CD8-positive, alpha-beta memory T cell (primary cell): ENCODE measurements at places on chromosomes 2 and 18. TPM values are rescaled to one million over a fixed set of nuclear protein-coding genes. Genes with fewer than 3 reads are reported as not detected.

- no peak for DNase-seq
Measured at GRCh38 chr18:13635046-13635445, 91.3 kb downstream of the FAM210A start.

- DNase-seq: no peak
Measured at GRCh38 chr2:63049211-63049969, 1.2 kb upstream of the OTX1 start.

DNA sequence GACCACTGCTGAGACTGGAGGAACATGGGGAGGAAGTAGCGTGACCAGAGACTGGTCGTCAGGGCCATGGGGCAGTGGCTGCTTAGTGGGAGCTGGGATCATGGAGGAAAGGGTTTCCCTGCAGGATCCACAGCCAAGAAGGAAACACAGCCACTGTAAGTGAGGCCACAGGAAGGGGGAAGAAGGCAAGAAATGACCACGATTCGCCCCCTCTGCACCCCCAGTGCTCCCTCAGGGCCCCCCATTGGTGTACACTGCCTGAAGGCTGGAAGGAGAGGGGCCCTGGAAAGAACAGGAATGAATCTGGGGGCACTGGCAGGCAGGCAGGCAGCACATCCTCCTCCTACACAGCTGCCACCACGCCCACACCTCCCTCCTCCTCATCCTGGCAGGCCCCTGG is 62.5 kb upstream of the RMDN2 start:
- DNase-seq: no peak

DNA sequence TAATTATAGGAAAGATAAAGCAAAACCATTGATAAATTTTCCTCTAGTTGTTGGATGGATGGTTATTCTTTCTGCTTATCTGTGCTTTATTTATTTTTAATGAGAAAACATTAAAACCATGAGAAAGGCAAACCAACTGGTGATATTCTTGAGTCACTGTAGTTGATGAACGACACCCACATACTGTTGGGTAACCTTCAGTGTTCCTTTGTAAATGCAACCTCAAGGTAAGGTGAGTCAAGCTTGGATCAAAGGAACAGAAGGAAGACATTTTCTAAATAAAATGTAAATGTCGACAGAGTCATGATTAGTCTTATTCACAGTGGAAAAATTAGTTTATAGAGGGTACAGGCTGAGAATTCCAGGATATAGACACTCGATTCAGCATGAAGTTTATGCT is 12.7 kb downstream of the ABCB11 start:
- no peak for DNase-seq

- DNase-seq: no peak
Measured at GRCh38 chr18:69444221-69444620, 43.5 kb downstream of the DOK6 start.

DNA sequence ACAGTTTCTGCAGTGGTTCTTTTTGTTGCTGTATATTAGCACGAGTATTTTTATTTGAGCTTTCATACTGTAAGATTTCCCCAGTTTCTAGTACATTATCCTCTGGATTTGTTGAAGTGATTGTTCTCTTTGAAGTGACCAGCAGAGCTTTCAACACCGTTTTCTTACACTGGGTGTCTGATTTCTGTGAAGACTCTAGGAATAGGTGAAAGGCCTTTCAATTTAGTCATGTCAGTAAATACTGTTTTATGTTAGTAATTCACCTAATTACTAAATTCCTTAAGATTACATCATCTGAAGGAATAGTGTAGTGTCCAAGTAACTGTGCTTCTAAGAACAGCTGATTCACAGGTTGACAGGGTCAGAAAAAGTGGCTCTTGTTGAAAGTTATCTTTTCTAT is 2.3 kb downstream of the PPM1B start:
- DNase-seq: no peak

NPHP1 gene
- total RNA-seq: 2.5 TPM

GRCh38 chr2:38489846-38490245 is 112.8 kb upstream of the ATL2 start:
- DNase-seq: no peak

- DNase-seq: no peak
Measured at GRCh38 chr2:194545978-194546377, 1111.0 kb upstream of the SLC39A10 start.

- DNase-seq: no peak
Measured at GRCh38 chr2:5777131-5777535, 84.9 kb downstream of the SOX11 start.

SEPTIN10 gene
- 0.31 TPM for total RNA-seq

RASGRP3 gene
- 3.1 TPM for total RNA-seq

IL36B gene
- total RNA-seq: not detected

CMPK2 gene
- 1.1 TPM for total RNA-seq

- no peak for DNase-seq
Measured at GRCh38 chr2:95384854-95385569, 17.5 kb upstream of the FAHD2A start.

GRCh38 chr18:44915661-44916060 is 235.0 kb downstream of the SETBP1 start:
- DNase-seq: no peak

DRC1 gene
- total RNA-seq: not detected

GRCh38 chr2:221423210-221423804 is 148.8 kb downstream of the EPHA4 start:
- no peak for DNase-seq

GTF2A1L gene
- not detected for total RNA-seq

DNA sequence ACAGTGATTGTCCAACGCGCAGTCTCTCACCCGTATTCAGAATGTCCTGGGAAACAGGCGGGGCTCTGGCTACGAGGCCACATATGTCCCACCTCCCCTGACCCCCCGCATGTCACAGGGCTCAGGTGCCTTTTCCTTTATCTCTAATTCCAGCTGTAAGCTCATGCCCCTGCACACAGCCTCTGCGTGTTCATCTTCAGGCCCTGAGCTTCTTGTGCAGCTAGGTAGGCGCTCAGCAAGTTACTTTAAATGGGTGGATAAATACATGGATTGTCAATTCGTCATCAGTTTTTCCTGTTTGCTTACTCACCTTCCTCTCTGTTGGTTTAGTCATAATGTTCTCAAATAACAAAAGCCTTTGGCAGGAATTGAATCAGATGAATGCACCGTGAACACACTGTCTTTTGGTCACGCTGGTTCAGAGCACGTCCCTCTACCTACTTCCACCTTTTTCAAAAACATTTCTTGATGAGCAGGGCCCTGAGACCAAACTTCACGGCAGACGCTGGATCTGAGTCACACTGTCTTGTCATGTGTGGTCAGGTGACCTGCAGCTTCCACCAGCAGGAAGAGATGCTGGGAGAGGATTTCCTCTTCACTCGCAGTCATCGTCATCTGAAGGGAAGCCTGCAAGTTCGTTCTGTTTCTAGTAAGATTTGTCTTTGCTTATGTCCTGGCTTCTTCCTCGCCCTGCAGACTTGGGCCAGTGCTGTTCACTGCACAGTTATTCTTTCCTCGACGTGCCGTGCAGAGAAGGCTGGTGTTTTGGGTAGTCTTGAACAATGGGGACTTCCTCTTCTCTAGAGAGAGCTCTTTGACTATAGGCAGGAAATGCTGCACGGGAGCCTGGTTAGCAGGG is 138.1 kb downstream of the PTGR3 start:
- peak; percentile 46 for DNase-seq

DNA sequence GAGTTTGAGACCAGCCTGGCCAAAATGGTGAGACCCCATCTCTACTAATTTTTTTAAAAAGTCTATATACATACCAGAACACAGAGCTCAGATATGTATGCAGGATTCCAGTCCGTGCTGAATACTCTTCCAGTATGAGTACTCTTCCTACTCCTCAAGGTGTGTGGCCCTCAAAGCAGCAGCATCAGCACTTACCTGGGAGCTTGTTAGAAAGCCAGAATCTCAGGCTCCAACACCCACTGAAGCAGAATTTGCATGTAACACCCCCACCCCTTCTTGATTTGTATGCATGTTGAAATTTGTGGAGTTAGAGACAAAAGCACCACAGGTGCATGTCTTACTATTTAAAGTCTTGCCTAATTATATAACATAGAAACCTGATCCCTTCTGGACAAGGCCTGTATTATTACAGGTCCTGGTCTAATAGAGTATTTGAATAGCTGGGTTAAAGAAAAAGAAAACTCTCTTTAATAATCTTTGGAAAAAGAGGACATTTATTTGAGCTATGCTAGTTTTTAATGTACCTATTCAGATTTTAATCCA is 50.3 kb upstream of the NFE2L2 start:
- DNase-seq: no peak
